ENCODE measurements at places on chromosomes 13 and 19.

DNA sequence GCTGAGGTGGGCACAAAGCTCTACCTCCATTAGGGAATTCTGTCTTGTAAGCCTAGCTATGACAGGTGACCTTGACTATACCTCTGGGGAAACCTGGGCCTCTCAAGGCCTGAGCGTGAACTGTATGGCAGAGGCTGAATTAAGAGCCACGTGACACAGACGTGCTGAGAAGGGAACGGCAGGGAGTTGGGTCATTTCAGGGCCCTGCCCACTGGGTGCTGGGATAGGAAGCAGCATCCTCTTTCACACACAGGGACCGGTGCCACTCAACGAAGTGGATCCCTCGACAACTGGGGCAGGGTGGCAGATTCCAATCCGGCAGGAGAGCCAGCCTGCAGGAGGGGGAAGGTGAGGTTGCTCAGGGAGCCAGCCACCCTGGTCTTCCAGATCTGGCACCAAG, 9.2 kb downstream of the ASF1B start:
- no peak for DNase-seq

GRCh38 chr19:33157906-33158305, 26.0 kb downstream of the WDR88 start:
- no peak for DNase-seq

DNA sequence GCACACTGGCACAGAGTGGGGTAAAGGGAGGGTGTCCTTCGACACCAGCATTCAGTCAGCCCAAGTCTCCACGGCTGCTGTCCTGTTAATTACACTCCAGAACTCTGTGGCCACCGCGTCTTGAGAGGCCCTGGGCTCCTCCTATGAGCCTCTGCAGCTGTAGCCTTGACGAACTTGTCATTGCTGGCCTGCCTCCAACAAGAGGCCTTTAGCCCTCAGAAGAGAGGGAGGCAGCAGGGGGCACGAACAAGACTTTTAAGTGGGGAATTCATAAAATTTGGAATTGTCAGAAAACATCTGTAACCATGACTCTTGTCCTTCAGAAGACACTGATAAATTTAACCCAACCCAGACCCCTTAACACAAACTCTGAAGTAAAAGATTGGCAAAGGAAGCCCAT, 241.9 kb downstream of the UQCRFS1 start:
- DNase-seq: no peak

DNA sequence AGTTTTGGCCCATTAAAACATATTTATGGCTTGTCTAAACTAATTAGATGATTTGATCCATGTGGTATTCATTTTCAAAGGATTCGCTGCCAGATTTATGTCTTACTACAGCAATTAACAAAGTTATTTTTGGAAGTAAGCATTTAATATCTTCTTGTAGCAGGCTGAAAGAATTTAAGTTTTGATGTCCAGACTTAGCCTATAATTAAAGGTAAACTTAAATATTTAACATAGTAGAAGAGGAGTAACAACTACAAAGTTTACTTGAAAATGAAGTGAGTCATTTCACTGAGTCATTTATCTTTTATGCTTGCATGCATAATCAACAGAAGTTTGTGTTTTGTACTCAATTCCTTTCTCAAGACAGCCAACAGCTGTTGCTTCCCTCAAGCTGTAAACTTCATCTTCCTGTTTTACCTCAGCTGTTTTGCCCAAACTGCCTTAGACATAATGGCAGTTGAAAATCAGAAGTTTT, 58.1 kb downstream of the EDNRB start:
- DNase-seq: no peak

- no peak for DNase-seq
Observed at GRCh38 chr19:1080360-1081161, 13.6 kb downstream of the ARHGAP45 start.

- DNase-seq: no peak
Observed at GRCh38 chr13:32409561-32410421, 18.1 kb downstream of the N4BP2L1 start.

- DNase-seq: no peak
Observed at GRCh38 chr13:75694722-75695121, 58.6 kb downstream of the LMO7 start.

GRCh38 chr13:73767747-73768315, 366.4 kb downstream of the KLF12 start:
- DNase-seq: no peak

DNA sequence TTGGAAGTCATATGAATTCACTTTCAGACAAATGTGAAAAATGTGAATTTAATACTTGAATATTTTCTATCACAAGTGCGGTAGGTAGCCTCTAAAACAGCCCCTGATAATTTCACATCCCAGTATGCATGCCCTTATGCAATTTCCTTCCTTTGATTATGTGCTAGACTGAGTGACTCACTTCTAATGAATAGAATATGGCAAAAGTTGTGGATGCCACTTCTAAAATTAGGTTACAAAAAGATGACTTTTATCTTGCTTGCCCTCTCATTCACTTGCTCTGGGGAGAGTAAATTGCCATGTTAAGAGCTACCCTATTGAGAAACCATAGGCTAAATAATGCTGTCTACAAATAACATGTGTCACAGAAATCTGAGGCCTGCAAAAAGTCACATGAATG, 402.5 kb upstream of the PCDH9 start:
- DNase-seq: no peak

DNA sequence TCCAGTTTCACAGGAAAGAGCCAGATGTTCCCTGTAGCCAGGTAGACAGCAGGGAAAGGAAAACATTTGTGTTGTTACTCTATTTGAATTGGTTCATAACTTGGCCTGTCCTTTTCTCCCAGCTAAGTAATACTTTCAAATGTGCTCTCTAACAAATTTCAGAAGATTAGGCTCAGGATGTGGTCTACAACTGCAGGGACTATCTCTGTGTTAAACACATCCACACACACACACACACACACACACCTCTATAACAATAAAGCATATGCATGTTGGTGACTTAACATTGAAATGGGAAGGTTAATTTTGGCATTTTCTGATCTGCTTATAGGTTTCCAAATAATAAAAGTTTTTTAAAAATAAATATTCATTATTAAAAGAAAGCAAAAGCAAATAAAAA, 316.0 kb upstream of the ARGLU1 start:
- DNase-seq: no peak

DNA sequence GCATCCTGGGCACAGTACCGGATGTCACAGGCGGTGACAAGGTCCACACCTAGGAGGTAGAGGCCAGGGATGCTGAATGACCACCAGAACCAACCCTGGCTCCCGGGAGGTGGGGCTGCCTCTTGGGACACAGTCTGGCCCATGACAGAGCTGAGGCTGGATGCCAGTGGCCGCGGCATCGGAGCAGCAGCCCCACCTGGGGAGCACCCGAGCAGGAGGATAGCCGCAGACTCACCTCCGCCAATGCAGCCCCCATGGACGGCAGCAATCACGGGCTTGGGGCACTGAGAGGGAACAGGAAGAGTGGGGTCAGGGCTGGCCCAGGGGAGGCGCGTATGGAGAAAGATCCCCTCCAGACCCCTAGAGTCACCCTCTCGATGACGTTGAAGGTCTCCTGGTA, 4.3 kb upstream of the LGALS4 start:
- no peak for DNase-seq

DNA sequence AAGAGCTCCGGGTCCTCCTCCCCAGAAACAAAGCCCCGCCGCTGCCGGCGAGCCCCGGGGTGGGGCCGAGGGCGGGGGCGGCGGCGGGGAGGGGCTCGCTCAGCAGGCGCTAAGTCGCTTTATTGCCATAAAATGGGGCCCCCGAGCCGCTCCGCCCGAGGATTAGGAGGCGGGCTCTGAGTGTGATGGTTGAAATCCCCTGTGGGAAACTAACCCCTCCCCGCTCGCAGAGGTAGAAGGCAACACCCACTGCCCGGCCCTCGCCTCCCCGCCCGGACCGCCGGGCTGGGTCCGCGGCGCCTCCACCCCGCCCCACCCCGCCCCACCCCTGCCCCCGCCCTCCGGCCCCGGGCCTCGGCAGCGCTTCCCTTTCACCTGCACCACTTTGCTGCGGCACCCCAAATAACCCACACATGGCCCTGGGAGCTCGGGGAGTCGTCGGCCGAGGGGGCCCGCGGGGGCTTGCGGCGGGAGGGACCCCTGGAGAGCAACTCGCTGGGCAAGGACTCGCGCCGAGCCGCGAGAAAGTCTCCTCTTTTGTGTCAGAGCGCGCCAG, at the start of gene KLF12:
Gene KLF12, minus strand, starts transcription at position 184 of the 556 bp plus-strand sequence.
- no peak for DNase-seq

DNA sequence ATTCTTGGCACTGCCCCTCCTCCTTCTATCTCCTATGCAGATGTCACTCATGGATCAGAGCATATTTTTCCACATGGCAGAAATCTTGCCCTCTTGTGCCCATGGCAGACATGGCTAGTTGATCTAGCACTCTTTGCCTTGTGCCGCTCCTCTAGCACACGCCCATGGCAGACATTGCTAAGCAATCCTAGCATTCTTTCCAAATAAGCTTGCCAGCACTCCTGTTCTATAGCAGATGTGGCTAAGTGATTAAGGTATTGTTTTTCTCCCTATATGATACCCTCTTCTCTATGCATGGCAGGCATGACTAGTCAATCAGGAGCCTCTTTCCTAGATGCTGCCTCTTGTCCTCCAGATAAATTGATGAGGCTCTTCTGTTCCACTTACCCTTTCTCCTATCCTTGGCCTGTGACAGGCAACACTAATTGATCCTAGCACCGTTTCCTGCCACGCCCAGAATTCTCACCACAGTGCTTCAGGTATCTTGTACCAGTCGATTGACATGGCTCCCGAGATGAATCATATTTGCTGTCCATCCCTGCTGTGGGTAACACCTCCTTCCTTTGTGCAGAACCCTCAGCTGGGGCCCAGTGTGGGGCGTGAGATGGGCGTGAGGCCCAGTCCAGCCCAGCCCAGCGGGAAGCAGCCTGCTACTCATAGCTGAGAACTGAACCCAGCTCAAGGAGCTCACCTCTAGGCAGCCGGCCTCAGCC, 26.9 kb downstream of the TMED1 start:
- DNase-seq: peak; percentile 30

- no peak for DNase-seq
Observed at GRCh38 chr13:102401265-102401664, 583 bp downstream of the FGF14 start.

DNA sequence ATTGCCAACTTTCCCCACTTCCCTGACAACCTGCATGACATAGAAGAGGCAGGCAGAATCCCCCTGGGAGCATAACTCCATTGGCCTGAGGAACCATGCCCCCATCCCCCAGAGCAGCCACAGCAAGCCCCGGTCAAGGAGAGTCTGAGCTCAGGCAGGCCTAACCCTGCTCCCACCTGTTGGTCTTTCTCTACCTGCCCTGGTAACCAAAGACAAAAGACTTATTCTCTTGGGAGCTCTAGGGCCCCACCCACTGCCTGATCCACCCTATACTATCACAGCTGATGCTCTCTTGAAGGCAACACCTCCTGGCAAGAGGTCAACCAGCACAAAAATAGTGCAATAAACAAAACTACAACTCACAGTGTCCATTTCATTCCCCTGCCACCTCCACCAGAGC, 59.3 kb downstream of the TNFSF13B start:
- no peak for DNase-seq

- no peak for DNase-seq
Observed at GRCh38 chr19:55464662-55465054, at the start of gene C19orf85. C19orf85 (minus strand) TSS chr19:55464751; CDS start chr19:55464554, 197 bp downstream.

DNA sequence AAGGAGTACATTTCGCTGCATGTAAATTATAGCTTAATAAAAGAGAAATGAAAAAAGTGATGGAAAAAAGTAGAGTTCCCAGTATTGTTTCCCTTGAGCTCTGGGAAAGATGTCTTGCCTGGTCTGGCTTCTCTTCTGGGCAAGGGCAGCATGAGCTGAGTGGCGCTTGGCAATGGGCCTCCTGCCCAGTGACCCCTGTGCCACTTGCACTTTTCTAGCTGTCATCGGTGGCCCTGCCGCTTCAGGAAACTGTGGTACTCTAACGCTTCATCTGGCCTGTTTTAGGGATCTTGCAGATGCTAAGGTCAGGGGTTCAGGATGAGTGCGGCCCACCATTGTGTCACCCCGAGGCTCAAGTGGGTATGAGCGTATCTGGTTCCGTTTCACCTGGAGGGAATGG, 161.4 kb downstream of the MTUS2 start:
- no peak for DNase-seq

GRCh38 chr13:74669149-74669548, 534.9 kb upstream of the KLF12 start:
- no peak for DNase-seq

GRCh38 chr13:52921194-52921593, 72.8 kb upstream of the PCDH8 start:
- no peak for DNase-seq

GRCh38 chr13:23766939-23767338, 122.3 kb downstream of the MIPEP start:
- DNase-seq: no peak

DNA sequence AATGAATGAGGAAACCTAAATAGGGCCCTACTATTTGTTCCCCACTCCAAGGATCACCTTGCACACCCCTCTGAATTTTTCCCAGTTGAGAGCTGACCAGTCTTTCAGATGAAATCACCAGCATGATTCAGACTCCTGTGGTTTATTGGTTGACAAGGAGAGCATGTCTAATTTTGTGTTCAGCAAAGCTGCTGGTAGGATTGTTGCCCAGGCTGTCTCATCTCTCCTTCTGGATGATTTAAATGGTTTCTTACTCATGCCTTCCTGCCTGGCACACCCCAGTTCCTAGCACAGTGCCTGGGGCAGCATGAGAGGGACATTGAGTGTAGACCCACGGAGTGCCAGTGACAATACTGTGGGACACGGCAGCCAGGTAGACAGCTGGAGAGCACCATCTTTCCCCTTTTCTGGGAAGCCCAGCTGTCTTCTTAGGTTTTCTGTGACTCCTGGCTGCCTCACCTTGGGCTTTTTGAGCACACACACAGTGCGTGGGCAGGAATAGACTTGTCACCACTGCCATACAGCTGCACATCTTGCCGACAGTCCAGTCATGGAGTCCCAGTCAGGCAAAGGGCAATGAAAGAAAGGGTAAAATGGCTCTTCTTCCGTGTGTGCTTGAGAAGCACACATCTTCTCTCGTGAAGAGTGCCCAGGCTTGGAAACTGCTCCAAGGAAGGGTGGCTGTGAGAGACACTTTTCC, 12.3 kb downstream of the FGF9 start:
- no peak for DNase-seq

DNA sequence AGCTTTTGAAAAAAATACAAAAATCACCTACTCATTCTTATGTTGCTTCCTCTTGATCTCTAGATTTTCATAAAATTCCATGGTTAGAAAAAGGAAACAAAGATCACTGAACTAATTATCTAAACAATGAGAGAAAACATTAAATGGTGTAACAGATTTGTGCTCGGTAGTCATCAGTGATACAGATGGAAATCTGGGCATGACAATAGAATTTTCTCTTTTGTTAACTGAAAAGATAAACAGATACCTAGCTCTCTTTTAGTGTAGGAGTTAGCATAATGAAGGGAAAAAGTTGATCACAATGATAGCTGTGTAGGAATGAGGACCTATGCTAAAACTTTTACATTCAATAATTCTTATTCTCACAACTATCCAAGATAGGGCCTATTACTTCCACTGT, 103.7 kb downstream of the TBC1D4 start:
- no peak for DNase-seq
